NCI-H2081 treated with DMSO at 0.1 percent for 48 hours (cell line): ENCODE measurements at places on chromosomes 3 and 15.

DNA sequence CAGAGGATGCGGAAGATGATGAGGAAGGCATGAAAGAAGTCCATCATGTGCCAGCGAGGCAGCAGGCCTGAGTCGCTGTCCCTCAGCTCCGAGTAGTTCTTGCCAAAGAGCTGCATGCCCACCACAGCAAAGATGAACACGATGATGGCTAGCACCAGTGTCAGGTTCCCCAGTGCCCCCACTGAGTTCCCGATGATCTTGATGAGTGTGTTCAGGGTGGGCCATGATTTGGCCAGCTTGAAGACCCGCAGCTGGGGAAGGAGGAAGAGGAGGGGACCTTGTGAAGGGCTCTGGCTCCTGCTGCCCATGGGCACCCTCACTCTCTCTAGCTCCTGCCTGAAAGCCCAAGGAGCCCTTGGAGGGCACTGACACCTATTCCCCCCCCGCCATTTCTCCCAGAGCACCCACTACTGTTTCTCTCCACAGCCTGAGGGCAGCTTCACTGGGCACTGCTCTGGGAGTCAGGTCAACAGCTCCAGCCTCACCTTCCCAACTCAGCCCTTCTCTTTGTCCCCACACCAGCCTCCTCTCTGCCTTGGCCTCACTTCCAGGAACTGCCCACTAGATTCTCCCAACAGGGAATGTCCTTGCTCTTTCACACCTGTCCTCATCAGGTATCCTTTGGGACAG, 63.6 kb downstream of the SCN5A start:
- no peak for DNase-seq

- DNase-seq: no peak
Observed at GRCh38 chr3:11601446-11602238, 42.1 kb downstream of the VGLL4 start.

DNA sequence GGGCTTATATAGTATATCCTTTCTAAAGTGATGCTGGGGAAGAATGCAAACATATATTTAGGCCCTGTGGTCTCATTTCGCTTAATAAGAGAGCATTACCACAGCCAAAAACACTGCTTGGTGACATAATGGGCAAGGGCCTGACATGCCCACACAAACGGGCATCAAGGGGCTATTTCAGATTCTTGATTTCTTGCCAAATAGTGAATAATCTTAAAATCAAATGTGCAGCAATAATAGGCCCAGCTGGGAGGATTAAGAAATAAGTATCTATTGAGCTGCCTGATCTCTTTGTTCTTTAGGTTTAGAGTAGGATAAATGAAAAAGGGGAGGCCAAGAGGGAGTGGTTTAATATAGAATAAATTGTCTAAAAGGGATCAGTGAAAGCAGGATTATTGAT, 241.0 kb upstream of the GBE1 start:
- no peak for DNase-seq

DNA sequence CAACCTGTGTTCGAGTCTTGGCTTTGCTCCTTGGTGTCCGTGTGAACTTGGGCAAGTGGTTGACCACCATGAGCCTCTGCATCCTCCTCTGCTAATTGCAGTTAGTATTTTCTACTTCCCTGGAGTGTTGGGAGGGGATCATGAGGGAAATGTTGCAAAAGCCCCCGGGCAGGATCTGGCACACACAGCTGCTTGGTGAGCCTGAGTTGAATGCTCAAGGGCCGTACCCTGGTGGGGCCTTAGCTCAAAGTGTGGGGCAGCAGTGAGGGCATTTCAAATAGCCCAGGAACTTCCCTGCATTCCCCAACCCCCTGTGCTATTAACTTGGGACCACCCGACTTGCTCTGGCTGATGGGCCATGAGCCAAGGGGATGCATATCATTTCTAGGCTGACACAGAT, 94.9 kb upstream of the SLC6A11 start:
- no peak for DNase-seq

DNA sequence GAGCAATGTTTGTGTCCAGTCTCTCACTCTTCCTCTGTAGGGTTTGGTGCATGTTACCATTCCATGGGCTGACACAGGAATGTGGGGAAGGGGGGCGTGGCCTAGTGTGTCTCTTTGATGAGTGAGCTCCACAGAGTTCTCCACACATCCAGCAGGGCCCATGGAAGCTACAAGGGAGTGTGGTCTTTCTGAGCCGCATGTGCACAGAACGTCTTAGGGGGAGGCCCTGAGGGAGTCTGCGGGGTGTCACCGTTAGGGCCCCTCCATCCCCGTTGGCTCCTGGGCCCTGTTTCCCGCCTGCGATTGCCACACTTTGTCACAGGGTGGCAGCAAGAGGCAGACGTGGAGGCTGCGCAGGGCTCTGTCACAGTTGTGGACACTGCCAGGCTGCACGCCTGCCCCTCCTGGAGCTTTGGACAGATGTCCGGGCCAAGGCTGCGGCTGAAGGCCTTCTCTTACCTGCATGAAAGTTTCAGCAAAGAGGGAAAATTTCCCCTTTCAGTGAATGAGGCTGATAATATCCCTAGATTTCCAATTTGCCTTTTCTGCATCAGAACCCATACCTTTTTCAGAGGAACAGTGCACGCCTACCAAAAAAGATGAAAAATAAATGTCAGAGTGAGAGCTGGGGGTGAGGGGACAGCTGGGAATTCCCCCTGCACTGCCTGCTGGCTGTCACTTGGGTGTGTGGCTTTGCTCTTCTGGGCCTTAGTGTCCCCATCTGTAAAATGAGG, 24.3 kb downstream of the CACNA2D3 start:
- DNase-seq: peak; percentile 49

DNA sequence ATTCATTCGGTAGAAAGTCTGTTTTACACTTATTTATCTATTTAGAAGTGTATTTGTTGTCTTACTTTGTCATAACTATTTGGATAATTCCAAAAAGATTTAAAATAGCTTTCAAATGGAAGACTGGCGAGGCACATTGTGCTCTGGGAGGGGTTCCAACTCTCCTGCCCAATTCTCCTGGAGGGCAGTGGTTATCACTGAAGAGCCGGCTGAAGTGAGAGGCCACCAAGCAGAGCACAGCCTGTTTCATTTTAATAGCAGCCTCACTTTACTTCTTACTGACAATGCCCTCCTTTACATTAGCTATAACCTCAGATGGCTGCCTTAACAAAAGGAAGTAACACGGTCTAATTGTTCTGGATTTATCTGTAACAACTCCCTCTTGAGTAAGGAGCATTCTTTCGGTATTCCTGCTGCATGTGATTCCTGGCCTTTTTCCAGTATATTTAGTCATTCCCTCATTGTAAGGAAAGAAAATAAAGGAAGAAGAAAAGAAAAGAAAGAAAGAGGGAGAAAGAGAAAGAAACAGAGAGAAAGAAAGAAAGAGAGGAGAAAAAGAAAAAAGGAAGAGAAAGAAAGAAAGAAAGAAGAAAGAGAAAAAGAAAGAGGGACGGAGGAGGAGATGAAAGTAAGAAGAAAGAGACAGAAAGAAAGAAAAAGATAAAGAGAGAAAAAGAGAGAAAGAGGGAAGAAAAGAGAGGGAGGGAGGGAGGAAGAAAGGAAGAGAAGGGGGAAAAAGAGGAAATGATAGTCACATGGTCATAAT, 339.8 kb upstream of the WNT5A start:
- no peak for DNase-seq

- DNase-seq: no peak
Observed at GRCh38 chr3:102129760-102130608, 280.7 kb downstream of the NFKBIZ start.

DNA sequence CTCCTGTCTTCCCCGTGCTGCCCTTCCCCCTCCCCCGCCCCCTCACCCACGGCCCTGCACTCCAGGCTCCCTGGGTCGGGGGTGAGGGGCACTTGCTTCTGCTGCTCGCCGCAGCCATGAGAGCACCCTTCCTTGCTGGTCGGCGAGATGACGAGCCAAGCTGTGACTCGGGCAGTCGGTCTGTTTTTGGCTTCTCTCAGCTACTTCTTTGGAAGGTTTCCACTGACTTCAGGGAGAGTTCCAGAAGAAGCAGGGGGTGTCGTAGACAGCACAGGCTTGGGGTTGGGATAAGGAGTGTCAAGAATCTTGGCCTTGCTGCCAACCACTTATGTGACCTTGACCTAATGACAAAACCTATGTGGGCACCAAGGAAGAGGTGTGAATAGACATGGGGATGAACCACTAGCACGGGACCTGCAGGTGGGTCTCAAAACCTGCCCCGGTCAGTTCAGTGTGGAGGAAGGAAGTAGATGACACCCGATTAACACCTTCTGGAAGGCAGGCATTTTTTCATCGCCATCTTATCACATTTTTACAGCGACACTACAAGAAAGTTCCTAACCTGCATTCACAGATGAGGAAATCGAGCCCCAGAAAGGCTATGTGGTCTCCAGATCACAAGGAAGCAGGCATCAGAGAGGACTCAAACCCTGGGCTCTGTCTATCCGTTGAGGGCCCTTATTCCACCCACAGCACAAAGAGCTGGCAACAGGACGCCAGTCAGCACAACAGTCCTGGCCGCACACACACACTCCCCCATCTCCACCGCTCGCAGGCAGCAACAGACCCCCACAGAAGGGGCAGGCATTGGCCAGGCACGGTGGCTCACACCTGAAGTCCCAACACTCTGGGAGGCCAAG, 120.9 kb downstream of the LIPC start:
- no peak for DNase-seq

GRCh38 chr3:50627407-50628051, 10.6 kb downstream of the MAPKAPK3 start:
- no peak for DNase-seq

DNA sequence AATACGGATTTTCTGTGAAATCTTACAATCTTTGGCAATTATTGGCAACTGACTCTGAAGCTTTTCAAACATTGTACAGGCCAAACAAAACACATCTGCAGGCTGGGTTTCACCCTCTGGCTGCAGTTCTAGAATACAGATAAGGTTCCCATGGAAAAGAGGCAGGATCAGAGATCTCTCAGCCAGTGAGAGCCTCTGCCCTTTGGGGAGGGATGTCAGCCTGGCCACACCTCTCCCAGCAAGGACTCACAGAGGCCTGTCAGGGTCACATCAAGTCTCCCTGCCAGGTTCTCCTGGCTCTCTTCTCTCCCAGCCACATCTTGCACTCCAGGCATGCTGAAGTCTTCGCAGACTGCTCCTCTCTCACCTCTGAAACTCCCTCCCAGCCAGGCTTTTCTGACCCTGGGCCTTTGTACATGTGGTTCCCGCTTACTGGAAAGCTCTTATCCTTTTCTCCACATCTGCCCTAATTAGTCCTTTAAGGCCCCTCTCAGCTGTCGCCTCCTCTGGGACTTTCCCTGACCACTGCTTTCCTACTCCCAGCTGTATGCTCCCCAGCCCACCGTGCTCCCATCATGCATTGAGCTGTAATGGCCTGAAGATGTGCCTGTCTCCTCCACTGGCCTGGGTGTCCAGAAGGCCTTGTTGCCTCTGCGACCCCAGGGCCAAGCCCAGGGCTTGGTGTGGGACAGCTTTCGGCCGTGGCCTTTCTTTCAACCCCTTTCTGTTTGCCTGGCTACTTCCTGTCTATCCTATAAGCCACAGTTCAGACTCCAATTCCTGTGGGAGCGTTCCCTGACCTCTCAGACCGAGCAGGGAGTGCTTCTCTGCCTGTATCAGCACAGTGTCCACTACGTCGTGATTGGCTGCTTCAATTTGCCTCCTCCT, 4.3 kb downstream of the RBP1 start:
- peak; percentile 61 for DNase-seq

GRCh38 chr3:15341030-15341726, 8.8 kb upstream of the SH3BP5 start:
- no peak for DNase-seq

DNA sequence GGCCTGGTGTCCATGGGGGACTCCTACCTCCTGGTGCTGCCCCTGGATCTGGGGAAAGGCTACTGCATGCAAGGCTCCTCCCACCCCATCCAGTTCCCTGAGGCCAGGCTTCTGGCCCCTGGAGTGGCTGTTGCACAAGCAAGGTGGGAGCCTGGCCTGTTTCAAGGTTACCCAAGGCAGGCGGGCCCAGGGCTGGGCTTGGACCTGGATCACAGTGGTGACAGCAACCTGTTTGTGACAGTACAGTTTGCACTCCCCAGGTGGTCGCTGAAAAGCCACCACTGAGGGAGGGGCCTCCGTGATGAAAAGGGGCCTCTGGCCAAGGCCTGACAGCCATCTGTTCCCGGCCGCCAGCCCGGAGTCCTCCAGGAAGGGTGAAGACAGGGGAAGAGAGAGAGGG, 14.4 kb upstream of the KY start:
- DNase-seq: no peak

DNA sequence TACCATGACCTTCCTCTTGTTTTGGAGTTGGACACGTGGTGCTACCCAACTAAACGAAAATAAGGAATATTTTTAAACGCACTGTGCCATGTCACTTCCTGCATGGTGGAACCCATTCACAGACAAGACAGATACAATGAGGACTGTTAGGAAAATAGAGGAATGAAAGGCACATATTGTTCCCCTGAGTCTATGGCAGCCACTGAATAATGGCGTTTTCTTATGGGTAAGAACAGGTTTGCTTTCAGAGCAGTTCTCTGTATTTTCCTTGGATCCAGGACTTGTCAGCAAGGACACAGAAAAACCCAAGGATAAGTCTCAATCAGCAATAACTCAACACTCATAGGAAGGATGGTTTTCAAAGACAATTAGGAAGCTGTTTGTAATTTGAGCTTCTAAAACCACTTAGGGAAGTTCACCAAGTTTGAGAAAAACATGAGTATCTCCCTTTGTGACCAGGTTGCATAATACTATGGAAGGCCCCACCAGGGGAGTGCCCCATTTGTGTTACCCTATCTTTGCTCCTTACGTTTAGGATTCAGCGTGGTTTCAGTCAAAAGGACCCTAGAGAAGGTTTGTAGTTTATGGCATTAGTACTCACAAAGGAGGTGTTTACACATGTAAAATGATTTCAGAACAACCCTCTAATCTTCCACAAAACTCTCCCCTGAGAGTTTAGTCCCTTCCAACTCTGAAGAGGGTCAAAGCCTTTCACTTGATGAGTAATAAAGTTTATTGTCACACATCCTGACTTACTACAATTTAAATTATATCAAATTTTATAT, 487.2 kb upstream of the ATP11B start:
- no peak for DNase-seq

DNA sequence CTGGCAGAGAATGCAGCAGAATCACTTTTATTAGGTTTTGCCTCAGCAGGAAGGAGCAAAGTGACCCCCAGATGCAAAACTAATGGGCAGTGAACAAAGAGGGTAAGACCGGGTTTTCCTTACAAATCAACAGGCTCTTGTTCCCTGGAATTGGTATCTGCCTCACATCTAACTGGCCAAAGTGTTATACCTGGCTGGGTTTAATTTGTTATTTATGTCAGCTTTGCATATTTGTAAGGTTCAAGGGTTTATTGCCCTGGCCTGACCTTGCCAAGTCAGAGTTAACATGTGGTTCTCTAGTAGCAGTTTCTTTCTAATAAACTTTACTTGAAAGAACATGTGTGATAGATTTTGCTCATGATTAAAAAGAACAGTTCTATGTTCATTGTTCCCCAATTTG, 431.7 kb upstream of the NR2F2 start:
- DNase-seq: no peak
